AG04450 (cell line): ENCODE measurements at places on chromosomes 16 and 17.

GRCh38 chr16:48838349-48838748 lies 228.4 kb upstream of the N4BP1 start:
- DNase-seq: no peak

DNA sequence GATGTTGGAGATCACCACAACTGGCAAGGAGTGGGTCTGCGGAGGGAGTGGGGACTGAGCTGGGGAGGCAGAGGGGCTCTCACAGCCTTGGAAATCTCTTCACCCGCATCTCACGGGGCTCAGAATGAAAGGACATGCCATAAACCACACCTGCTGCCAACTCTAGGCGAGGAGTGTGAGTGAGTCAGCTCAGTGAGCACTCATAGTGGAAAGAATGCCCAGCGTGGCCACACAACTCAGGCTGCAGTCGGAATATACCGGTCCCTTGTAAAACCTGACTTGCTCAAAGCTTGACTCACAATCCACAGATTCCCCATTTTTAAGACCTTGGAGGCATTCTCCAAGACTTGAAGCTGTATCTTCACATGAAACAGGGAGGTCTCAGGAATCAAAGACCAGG lies 36.7 kb downstream of the STAT5A start:
- peak; percentile 64 for DNase-seq

GRCh38 chr16:84924331-84925091 lies 86.8 kb downstream of the ZDHHC7 start:
- no peak for DNase-seq

GRCh38 chr16:49183911-49184310 lies 97.7 kb downstream of the CBLN1 start:
- DNase-seq: no peak

- DNase-seq: no peak
Measured at GRCh38 chr16:10138881-10139280, 43.3 kb downstream of the GRIN2A start.

DNA sequence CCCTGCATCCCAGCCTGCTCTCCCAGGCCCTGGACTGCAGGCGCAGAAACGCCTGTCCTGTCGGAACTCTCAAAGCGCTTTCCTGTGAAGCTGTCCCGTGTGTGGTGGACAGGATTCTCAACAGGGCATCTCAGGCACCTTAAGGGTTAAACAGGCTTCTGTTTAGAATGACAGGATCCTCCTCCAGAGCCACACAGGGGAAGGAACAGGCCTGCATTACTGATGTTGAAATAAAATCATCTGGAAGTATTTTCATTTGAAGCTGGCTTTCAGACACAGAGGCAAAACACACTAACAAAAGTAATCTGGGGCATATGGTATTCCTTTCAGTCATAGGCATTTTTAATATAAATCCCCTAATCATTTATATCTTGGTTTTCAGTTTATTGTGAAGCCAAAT lies 7.4 kb downstream of the HS3ST3A1 start:
- DNase-seq: no peak

DNA sequence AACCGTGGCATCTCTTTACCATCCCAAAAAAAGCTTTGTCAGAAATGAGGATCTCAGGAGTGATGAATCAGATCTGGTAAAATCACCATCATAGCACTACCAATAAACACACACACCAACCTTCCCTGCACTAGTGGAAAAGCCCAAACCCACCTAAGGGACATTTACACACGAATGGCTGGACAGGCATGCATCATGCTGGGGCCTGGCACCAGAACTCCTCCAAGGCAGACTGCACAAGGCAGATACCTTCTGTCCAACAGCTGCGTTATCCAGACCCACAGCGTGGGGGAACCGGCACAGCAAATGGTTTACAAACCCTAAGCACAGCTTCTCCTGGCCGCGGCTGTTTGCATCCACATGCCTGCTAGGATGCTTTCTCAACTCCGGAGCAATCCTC lies 2.8 kb downstream of the ASIC2 start:
- DNase-seq: no peak

DNA sequence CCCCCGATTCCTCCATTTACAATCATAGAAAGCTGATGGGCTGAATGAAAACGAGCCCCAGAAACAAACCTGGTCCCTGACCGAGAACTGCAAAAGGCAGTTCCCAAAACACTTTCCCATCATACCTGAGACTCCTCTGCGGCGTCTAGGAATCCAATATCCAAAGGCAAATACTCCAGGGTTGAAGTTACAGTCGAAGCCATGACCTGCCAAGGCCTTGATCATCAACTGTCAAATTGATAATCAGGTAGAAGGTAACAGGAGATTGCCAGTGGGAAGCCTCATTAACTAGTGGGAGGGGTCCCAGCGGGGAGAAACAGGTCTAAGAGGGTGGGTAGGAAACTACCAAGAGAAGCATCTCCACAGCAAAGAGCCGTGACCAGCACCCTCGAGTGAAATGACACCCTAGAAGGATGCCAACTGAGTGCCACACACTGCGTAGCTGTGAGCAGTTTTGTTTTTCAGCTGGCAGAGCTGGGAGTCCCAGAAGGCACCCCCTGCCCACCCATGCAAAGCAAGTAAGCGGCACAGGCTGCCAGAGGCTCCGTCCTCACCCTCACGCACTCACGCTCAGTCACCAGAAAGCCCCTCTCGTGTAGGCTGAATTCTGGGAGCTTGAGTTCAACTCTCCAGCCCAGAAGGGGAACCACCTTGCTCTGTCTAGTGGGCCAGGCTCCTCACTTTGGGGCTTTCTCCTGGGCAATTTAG lies 146.1 kb downstream of the GAS7 start:
- DNase-seq: no peak

DNA sequence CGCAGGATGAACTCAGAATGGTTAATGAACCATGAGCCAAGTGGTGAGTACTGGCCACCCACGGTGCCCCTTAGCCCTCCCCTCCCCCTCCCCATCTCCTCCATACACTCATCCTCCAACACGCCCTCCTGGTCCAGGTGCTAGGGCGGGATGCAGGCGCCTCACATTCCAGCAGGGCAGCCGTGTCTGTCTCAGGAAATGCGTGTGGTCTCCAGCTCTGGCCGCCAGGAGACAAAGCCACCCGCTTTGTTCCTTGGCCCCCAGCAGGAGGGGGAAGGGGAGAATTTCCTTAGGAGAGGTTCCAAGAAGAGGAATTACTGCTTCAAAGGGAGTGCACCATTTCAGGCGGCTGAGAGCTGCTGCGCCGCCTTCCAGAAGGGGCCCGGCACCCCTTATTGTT lies 29.7 kb upstream of the RMI2 start:
- DNase-seq: no peak

GRCh38 chr16:75620326-75621169 lies 2.5 kb downstream of the ADAT1 start:
- no peak for DNase-seq

DNA sequence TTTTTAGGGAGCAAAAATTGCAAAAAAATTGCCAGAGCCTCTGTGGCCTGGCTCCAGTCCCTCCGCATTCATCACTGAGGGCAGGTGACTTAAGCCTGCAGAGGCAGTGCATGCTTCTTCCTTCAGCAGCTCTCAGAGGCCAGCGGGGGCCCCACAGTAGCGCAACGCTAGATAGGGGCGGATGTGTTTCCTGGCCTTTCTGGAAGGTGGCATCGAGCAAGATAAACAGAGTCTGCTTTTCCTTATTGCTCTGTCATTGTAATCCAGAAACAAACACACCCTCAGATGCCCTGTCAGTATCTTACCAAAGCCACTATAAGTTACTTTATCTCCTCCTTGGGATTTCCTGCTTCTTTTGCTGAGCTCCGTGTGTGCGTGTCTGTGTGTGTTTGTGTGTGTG lies 75.5 kb upstream of the IRX6 start:
- DNase-seq: no peak

DNA sequence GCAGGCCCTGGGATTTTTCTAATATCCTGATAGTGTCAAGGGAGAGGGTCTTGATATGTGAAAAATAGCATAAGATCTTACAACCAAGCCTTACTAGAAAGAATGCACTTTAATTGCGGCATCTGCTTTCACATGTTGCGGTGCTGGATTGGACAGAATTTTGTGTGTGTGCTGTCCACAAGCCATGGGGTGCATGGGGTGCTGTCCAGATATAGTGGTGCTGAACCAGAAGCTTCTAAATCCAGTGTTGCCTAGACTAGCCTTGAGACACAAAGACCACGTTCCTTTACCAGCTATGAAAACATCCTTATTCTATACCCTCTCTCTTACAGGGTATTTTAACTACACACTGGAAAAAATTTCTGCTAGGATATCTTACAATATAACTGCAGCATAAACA lies 244.0 kb downstream of the TMEM114 start:
- DNase-seq: no peak

DNA sequence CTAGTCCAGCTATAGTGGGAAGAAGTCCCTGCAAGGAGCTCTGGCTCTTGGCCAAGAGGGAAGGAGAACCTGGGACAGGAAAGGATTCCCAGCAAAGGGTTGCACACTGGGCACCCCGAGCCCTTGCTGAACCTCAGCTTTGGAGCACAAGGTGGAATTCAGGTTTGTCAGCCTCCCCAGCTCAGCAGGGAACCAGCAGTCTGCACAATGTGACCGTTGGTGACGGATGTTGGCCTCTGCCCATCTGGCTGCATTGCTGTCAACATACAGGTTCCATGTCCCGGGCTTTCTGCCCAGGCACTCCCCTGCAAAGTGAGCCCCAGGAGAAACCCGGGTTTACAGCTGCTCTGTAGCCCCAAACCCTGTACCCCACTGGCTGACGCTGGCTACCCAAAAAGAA lies 6.7 kb downstream of the RPRML start:
- DNase-seq: no peak

- DNase-seq: no peak
Measured at GRCh38 chr17:4584101-4584916, at the start of gene SMTNL2. Gene SMTNL2 (plus strand): TSS chr17:4584529. CDS start chr17:4584606, 77 bp downstream.

GRCh38 chr17:80656590-80656989 lies 112.0 kb downstream of the RPTOR start:
- no peak for DNase-seq

GRCh38 chr17:61239327-61239726 lies 160.3 kb upstream of the TBX2 start:
- DNase-seq: no peak

DNA sequence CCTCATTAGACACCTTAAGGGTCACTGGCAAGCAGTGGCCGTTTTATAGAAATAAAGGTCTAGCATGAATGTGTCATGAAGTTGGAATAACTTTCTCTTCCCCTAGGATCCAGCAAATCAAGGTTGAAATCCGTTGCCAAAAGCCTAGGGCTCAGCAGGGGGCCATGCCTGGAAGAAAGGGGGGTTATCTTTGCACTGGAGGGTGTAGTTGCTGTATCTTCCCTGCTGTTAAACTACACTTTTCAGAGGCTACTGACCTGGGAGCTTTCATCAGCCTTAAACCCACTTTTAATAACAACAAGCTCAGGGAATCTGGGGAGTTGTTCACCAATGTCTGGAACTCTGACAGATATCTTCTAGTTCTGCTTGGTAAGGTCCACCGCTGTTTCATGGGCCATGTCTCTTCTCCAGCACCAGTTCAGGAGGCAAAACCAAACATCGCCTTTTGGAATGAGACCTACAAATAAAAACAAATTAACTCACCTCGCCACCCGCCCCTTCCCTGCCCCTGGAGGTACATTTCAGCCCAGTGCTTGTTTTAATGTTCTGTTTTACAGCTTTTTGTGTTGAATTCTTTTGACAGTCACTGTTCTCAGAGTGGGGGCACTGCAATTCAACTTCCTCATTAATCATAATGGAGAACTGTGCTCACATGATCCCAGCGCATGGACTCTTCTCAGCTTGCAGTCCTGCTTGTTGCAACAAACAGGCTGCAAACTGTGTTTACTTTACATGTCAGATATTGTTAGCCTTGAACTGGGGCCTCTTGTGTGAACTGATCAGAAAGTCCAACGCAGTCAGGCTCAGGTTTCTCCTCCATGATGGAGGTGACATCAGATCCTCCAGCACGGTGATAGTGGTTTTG lies 508.7 kb downstream of the KCNJ2 start:
- no peak for DNase-seq

GRCh38 chr16:75421820-75422126 lies 11.5 kb downstream of the CFDP1 start:
- DNase-seq: no peak

DNA sequence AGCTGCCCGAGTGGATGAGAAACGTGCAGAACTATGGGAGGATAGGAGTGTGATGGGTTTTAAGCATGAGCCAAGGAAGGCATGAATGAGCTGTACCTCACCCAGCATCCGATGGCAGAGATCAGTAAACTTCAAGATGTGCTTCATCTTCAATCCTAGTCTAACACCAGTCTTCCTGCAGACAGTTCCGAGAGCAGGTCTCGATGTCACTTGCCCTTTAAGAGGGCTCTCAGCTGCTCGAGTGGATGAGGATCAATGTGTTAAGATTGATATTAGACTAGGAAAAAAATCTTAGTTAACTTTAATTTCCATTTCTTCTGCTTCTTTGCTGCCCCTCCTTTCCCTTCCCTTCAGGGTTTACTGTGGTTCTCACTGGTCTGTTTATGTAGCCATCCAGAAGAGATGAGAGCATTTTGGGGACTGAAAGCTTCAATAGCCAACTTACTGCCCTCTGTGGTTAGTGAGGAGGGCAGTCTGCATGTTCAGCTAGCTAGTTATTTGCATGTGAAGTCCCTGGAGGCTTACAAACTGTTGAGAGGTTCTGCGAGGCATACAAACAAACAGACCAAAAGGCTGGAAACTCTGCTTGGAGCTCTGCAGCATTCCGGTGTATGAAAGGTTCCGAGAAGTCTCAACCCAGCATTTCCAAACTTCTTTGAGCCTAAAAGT lies 15.3 kb downstream of the KLHL36 start:
- DNase-seq: no peak

DNA sequence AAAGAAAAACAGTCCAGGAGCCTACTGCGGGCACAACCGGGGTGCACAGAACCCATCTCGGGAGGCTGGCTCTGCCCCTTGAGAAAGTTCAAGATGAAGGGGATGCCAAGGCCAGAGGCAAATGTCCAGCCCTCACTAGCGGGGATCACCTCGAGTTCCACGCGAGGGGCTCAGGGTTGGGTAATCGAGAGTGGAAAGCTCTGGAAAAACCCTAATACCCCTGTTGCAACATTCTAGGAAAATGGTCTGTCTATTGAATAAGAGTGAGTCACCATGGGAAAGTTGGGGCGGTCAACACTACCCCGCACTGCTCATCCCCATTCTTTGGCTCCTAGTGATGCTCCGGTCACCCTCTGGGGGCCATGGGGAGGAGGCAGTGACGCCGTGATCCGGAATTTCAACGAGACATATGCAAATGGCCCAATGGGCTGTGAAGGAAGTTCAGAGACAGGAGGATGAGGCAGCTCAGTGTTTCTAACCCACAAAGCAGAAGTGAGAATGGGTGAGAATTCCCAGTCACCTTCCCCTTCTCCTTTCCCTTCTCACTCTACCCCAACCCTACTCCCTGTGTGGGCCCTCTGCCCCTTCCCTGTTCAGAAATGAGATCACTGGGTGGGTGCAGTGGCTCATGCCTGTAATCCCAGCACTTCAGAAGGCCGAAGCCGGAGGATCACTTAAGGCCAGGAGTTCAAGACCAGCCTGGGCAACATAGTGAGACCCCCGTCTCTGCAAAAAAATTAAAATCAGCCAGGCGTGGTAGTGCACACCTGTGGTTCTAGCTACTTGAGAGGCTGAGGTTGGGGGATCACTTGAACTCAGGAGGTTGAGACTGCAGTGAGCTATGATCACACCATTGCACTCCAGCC lies 22.4 kb downstream of the SOCS3 start:
- DNase-seq: no peak
